ENCODE measurements at places on chromosomes 4 and X.

GRCh38 chrX:42694260-42694815 lies 83.6 kb downstream of the PPP1R2C start:
- DNase-seq = no peak

- no peak for DNase-seq
Measured at GRCh38 chr4:8721621-8722020, 129.1 kb downstream of the CPZ start.

- peak; percentile 75 for DNase-seq
Measured at GRCh38 chr4:153142700-153143438, 61.4 kb upstream of the TRIM2 start.

DNA sequence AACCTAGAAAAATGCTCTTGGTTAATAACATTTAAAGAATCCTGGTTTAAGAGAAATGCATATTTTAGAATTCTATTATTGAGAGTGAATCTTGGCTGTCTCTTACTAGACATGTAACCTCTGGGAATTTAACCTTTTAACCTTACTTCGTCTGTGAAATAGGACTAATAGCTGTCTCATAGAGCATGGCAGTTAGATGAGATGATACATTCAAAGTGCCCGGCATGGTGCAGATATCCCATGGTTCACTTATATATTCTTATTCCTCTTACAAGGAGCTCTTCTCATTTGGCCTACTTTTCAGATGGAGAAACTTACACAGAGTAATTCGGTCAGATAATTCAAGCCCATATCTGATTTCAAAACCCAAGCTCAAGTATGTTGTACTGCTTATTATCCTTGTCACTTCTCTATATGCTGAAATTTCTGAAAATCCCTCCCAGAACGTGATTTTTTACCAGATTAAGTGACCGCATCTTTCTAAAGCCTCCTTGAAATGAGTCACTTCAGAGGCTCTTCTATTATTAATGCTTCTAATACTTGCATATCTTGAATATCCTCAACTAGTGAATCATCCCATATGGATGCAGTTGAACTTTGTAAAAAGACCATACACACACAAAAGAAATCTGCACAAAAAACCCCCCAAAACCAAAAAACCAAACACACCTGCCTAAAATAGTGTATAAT lies 4.9 kb downstream of the CDKN2AIP start:
- no peak for DNase-seq

DNA sequence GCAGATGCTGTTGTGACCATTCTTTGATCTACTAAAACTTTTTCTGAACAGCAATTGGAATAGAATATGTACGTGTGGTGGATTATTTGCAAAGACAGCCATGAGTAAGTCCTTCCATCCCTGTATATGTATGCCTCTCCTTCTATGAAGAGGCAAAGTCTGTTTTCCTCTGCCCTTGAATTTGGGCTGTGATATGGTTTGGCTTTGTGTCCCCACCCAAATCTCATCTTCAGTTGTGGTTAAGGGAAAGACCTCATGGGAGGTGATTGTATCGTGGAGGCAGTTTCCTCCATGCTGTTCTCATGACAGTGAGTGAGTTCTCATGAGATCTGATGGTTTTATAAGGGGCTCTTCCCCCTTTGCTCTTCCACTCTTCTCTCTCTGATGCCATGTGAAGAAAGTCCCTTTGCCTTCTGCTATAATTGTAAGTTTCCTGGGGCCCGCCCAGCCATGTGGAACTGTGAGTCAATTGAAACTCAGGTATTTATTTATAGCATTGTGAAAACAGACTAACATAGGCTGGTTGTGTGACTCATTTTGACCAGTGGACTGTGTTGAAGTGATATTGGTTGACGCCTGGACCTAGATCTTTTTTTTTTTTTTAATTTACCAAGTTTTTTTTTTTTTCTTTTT lies 108.3 kb upstream of the CAMK2D start:
- DNase-seq = no peak

GRCh38 chrX:133868250-133868649 lies 117.1 kb downstream of the GPC3 start:
- no peak for DNase-seq

GRCh38 chrX:154600759-154601374 lies 15.9 kb downstream of the CTAG1A start:
- DNase-seq = no peak

DNA sequence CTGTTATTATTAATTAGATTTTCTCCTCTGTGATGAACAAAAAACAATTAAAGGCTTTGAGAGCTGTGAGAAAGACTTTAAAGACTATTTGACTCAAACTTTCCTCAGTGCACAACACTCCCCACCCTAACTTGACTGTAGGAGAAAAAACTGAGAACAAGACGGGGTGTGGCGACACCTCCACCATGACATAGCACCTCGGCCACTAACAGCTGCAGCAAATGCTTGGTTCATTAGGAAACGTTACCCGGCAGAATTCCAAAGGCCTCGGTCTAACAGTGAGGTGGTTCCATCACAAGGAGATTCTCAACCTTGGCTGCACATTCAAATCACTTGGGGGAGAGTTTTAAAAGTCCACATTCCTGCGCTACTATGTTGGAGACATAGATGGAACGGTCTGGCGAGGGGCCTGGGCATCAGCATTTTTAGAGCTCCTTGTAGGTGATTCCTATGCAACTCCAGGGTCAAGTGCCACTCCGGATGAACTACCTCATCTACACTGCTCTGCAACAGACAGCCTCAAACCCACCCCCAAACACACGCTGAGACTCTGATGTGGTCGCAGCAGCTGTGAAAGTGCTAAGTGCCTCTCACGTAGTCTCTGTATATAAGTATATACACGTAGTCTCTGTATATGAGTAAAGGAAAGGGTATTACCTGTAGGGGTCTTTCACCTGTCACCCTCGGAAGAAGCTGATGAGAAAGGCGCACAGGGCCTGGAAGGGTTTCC lies 1.0 kb downstream of the FGFBP2 start:
- no peak for DNase-seq

- no peak for DNase-seq
Measured at GRCh38 chr4:148405161-148405893, 36.9 kb downstream of the NR3C2 start.

DNA sequence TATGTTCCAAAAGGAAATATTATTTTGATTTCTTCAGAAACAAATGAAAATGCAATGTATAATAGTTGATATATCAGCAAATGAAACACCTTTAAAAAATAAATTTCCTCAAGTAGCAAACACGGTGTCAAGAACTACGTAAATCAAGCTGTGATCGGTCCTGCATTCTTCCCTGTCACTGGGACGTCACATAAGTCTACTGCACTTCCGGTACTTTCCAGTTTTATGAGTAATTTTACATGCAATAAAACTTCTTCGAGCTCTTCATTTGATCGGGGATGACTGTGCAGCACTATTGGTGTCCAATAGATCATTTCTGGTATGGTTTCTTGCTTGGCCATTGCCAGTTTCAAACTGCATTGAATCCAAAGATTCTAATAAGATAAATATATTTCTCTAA lies 114.0 kb upstream of the VEGFC start:
- DNase-seq = no peak

- DNase-seq = no peak
Measured at GRCh38 chr4:58111818-58112217, 1001.6 kb upstream of the IGFBP7 start.

DNA sequence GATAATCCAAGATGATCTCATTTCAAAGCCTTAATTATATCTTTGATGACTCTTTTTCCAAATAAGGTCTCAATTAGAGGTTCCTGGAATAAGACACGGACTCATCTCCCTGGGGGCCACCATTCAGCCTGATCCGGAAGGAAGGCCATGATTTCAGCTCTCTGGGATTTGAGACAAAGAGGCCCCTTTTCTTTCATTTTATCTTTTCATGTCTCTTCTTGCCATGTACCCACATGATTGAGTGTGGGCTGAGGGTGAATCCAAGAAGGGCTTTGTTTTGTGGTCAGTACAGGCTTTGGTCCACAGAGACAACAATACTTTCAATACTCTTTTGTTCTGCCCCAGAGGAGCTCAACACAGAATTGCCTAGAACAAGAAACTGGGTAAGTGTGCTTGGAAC lies 261.2 kb downstream of the TRIML1 start:
- no peak for DNase-seq

DNA sequence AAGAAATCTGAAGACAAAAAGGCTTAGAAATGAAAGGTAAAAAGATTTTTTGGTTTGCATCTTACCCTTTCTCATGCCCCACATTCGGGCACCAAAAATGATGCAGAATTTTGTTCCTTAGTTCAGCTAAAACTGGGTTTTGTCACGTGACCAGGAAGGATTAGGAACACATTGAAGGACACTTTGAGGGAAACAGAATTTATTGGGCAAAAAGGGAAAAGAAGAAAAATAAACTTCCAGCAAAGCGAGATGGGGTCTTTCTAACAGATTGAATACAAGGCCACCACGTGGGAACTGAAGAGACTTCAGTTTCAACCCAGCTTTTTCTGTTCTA lies 81.3 kb upstream of the SMARCA5 start:
- no peak for DNase-seq

DNA sequence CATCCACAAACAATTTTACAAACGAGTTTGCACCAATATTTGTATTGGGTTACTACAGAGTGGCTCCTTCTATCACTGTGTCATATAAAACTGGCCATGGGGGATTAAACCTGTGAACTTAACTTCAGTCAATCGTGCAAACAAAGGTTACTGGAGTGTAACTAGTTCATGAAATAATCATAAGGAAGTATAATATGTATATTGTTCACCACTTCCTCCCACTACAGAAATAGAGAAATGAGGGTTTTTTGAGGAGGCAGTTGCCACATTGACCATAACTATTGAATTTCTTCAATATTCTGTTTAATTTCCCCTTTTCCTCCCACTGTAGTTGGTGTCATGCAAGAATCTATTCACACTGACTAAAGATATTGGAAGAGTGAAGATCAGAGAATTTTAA lies at the start of gene GPR82:
Gene GPR82 (plus strand): TSS at position 356 of the 400 bp plus-strand sequence. CDS start 2,846 bp downstream, outside the sequence.
- no peak for DNase-seq

GRCh38 chrX:133676344-133677122 lies 261.2 kb upstream of the GPC4 start:
- peak; percentile 65 for DNase-seq

DNA sequence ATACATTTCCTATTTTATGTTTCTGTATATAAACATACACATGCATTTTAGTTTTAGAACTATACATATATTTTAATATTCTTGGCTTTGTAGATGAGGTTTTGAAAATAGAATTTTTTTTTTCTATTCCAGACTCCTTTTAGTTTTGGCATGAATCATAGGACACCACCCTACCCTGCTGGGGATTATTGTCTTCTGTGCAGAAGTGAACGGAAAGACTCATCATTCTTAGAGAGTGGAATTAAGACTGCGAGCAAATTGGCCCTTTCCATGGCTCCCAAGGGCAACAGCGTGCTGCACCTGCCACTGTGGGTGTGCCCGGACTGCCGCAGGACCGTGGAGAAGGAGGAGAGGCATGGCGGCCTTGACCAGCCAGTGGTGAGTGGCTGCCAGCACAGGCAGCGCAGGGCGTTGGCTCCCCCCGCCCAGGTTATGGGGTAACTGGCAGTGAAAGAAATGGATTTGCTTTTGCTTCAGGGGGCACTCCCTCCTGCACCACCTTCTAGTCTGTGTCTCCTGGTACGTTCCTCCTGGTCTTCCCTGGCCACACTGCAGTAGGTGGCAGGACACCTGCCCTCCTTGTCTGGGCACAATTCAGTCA lies 59.6 kb downstream of the FAM193A start:
- DNase-seq = no peak

DNA sequence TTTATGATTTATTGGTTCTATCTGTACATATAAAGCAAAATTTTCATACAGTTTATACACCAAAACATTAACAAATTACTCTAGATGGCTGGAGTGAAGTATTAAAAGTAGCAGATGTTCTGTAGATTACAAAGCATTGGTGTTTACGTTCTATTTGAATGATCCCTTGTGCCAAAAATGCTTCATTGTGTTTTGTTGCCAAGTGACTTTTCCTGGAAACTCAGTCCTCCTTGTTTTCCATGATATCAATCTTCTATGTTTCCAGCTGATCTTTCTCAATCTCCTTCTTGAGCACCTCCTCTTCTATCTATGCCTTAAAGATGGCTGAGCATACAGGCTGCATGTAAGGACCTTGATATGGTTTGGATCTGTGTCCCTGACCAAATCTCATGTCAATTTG lies 263.6 kb upstream of the CTSO start:
- DNase-seq = no peak

GRCh38 chr4:122695226-122695625 lies 37.3 kb upstream of the BBS12 start:
- DNase-seq = no peak

DNA sequence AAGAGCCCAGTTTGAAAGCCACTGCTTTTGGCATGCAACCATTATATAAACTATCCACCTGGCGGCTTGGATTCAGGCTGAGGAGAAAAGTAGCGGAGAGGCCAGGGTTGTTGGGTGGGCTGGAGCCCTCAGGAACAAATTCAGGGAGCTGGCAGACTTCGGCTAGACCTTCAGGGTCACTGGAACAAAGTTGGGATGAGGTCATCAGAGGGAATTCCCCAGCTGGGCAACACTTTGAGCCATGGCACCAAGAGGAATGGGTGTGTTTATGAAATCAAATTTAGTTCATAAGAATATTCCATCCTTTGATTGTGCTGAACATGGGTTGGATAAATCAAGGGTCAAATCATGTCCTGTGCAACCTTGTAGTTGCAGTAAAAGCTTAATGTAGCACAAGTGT lies 22.0 kb downstream of the MTMR1 start:
- no peak for DNase-seq

DNA sequence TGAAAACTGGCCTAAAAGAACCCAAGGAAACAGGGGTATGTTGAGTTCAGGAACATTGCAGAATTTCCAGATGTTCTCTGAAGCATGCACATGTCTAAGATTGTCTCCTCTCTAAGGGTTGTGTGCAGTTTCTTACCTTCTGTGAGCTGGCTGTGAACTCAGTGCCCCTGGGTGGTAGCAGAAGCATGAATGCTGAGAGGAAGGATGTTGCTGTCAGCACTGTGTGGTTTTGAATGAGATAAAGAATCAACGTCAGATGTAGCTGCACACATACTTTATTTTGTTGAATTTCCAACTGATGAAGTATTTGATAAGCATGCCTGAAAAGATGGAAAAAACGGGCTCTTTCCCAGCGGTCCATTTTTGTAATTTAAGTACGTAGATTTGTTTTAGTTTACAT lies 23.8 kb upstream of the CD38 start:
- no peak for DNase-seq

DNA sequence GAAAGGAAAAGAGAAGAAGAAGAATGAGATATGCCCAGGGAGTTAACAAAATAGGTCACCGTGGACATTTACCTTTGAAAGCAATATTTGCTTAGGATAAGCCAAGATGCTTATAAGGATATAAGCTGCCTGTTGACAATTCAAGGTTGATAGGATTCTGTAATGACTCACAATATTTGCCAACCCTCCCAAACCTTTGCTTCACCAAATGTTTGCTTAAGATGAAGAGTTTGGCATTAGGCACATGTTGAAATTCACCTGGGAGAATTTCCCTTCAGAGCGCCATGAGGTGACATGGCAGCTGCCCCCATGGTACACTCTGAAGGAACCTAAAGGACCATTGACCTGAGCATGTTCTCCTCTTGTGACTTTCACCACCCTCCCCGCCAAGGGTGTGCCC lies 4.6 kb downstream of the PALLD start:
- DNase-seq = peak; percentile 15

GRCh38 chr4:14568351-14568750 lies 433.9 kb upstream of the CPEB2 start:
- no peak for DNase-seq

GRCh38 chrX:138858438-138858837 lies 146.9 kb upstream of the FGF13 start:
- no peak for DNase-seq

GRCh38 chr4:181331214-181331613 lies 912.0 kb upstream of the TENM3 start:
- no peak for DNase-seq

Measured in Calu3 (cell line).